Fibroblast of villous mesenchyme (primary cell): ENCODE measurements at places on chromosomes 12 and 14.
A peak's percentile ranks its signal among the peaks of the same experiment; 100 is the strongest.

- no peak for DNase-seq
Measured at GRCh38 chr12:4439736-4440135, 5.9 kb downstream of the FGF6 start.

DNA sequence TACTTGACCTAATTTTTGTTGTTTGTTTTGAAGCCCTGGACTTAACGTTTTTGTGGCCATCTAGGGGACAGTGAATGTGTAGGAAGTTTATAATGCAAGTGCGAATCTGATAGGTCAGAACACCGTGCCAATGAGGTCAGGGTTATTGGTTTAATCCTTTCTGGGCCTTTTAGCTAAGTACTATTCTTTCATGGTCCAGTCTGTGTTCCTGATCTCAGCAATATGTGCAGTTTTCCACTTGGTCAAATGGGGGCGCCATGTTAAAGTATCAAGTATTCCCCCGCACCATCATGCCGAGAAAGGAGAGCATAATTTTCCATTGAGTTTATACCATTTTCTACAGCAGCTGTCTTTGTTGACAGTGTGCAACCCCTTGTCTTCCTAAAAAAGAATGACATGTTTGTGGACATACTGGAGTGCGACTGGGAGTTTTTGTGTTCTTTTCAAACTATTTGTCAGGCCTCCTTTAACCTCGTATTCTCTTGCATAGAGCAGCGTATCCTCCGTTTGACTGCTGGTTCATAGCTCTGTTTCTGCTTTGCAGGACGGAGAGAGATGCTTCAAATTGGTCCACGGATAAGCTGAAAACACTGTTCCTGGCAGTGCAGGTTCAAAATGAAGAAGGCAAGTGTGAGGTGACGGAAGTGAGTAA lies 1.3 kb downstream of the AHSA1 start:
- peak; percentile 81 for DNase-seq

- no peak for DNase-seq
Measured at GRCh38 chr12:78721906-78722305, 142.7 kb upstream of the SYT1 start.

- no peak for DNase-seq
Measured at GRCh38 chr12:68856510-68856909, 48.5 kb downstream of the MDM2 start.

DNA sequence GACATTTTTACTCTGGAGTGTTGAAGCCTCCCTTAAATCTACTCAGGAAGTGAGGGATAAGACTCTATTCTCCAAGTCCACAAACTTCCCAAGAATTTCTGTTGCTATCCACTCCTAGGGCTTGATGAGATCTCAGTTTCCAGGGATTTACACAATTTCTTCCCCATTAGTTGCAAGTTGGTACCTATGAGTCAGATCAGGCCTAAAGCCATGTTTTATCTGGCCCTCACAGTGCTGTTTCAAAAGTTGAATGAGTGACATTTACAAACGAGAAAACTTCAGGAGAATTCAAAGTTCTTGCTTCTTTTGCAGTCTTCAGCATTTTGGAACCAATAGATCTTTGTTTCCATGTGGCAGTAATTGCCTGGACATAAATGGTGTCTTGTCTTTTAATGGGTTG lies 156.4 kb upstream of the SYT10 start:
- DNase-seq = no peak

DNA sequence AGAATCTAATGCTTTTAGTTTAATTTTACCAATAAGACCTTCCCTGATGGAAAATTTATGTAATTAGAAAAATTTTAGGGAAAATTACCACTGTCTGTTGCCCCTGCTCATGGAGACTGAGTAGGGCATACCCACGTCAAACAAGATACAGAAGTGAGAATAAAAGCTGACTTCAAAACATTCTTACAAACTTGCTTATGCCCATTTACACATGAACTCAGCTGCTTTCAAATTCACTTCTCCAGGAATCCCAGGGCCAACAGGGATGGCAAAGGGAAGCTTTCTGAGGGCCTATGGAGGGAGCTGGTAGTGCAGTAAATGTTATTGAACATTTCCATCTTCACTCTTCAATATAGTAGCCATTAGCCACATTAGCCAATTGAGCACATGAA lies 4.8 kb upstream of the NINJ2 start:
- no peak for DNase-seq

DNA sequence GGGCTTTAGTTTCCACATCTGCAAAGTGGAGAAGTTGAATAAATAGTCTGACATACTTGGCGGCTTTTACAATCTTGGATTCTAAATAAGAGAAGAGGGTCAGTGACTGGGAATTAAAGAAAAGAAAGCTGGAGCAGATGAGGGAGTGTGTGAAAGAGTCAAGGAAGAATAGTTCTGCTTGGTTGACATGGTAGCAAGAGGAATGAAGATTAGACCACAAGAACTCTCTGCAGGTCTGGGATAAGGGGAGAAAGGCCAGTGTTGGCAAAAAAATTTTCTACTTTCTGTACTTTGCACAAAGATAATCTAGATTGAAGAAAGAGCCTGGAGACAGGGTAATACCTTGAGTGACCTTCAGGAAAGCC lies 5.9 kb downstream of the ITGB7 start:
- DNase-seq = peak; percentile 44

DNA sequence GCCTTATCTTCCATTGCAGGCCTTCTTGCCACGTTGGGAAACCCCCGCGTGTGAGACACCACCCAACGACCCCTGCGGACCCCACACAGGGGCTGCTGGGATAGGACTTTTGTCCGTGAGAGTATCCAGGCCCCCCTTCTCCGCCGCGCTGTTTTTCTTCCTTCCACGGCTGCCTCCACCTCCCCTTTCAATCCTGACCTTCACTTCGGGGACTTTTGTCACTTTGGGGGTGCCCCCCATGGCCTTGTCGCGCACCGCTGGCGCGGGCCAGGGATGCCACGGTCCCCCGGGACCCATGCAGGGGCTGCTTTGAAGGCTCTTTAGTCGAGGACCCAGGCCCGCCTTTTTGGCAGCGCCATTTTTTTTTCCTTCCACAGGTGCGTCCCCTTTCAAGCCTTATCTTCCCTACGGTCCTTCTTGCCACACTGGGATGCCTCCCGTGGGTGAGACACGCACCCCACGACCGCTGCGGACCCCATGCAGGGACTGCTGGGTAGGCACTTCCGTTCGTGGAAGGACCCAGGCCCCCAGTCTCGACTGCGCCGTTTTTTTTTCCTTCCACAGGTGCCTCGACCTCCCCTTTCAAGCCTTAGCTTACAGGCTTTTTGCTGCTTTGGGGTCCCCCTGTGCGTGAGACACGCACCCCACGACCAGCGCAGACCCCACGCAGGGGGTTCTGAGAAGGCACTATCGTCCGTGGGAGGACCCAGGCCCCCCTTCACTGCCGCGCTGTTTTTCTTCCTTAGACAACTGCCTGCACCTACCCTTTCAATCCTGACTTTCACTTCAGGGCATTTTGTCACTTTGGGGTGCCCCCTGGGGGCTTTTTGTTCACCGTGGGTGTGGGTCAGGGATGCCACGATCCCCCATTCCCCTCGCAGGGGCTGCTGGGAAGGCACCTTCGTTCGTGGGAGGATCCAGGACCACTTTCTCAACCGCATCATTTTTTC lies 267.4 kb downstream of the ALG10 start:
- no peak for DNase-seq

DNA sequence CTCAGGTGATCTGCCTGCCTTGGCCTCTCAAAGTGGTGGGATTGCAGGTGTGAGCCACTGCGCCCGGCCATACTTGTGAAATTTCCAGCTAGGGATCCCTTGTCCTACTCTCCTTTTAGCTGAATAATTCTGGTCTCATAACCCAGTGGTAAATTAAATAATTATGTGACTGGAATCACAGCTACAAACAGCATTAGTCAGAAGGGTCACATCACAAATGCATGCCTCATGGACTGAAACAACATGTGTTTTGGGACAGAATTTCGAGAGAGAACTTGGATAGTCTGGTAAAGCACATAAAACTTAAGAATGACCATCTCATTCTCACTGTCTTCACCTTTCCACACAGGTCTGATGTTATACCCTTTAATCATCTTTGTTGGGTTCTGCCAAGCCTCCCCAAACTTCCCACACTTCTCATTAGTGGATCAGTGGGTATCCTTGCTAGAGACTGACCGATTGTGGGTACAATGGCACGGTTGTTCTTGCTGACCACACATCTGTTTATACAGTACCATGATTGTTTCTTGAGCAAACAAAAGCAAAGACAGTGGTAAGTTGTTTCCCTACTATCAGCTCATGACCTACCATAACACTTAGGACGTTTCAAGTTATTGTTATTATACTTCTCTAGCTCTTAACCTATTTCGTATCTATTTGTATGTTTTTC lies 5.1 kb downstream of the GPRC5D start:
- DNase-seq = no peak
